MG63 (cell line): ENCODE measurements at places on chromosomes 6 and 20. TPM values are rescaled to one million over a fixed set of nuclear protein-coding genes. Genes with fewer than 3 reads are reported as not detected.

GRCh38 chr20:5374171-5374570 is 57.4 kb upstream of the PROKR2 start:
- DNase-seq: no peak

- peak; percentile 87 for DNase-seq
Observed at GRCh38 chr6:71599359-71599758, 287.0 kb upstream of the RIMS1 start.

DNA sequence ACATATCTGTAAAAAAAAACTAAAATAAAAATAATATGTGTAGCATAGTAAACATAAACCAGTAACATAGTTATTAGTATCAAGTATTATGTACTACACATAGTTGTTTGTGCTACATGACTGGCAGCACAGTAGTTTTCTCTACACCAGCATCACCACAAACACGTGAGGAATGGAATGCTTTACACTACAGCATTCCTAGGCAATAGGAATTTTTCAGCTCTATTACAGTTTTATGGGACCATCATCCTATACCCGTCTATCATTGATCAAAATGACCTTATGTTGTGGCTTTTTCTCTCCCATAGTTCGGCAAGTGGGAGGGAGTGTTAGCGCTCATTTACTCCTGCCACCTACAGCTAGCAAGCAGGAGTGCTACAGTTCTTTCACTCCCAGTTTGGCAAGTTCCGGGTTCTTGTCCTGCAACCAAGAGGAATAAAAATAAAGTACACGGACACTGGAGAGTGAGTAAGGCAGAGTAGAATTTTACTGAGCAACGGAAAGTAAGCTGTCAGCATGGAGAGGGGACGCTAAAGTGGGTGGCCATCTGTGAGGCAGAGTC is 196.8 kb upstream of the HSF2 start:
- DNase-seq: no peak

- no peak for DNase-seq
Observed at GRCh38 chr6:88641178-88641903, 322.1 kb downstream of the RNGTT start.

GRCh38 chr20:19019734-19020364 is 192.6 kb upstream of the SLC24A3 start:
- no peak for DNase-seq

DNA sequence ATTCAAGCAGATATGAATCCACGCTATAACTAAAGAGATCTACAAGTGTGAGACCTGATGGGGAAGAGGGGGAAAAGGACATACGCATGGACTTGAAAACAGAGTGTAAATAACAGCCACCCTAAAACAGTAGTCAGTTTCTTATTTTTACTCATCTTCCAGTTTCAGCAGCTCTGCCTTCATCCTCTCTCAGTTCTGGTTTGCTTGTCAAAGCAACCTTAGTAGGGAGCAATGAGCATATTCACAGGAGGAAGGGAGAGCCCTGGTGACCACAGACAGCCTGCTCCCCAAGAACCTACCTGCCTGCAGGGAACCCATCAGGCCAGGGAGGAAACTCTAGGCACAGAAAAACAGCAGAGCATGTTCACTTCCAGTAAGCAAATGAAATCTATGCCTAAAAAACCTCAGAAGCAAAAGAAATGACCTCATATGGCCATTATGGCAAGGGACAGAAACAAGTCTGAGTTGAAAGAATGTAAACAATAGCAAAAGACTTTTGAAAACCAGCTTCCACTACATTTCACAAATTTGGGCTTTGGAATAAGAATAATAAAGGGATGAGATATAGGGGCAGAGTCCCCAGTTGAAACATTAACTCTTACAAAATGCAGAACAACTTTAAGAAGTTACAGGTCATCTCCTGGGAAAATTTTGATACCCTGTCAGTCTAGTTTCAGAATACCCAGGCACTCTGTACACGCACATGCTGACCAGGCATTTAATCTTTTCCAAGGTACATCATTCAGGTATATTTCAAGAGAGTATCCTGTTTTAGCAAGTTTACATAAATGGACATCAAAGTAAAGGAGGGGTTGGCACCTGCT is 120.8 kb upstream of the BCLAF1 start:
- no peak for DNase-seq

DNA sequence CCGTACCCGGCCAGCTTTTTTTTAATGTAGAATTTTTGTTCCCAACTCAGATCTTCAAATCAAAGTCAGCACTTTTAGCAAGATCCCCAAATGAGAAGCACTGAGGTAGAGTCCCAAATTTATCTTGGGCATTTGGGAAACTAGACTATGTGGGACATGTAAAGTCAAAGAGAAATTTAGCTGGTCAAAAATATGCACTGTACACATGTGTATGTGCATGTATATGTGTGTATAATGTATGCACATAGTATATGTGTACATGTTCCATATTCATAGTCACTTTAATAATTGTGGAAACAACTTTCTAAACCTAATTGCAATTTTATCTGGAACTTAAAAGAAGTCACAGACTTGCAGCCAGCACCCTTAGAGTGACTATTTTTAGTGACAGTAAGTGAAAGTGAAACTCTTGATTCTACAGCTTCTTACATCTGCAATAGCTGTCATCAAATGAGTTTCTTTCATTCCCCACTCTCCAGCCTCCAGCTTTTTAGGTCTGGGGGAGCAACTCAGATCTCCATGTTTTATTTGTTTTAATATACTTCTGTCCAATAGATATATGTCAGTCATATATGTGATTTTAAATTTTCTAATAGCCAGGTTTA is 53.6 kb downstream of the CDC40 start:
- no peak for DNase-seq

DNA sequence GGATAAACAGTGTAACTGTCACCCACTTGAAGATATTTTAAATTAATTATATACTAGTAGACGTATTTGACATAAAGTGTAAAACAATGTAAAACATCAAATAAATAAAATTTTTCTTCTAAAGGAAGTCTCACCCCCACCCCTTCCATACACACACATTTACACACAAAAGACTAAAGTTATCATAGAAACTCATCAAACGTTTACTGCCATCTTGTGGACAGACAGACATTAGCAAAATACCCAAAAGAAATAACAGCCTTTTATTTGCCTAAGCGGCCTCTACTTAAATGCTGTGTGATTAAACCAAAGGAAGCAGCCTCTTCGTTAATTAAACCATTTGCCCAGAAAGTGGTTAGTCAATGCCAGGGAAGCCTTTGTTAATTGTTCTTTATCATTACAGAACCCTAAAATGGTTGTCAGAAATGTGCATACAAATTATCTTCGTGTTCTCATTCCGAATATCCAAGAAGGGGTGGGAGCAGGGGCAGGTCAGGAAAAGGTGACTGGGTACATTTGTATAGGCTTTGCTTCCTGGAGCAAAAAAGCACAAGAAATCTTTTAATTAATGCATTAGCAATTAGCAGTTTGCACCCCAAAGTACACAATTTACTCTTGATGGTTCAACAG is 176.2 kb upstream of the SASH1 start:
- DNase-seq: no peak

DNA sequence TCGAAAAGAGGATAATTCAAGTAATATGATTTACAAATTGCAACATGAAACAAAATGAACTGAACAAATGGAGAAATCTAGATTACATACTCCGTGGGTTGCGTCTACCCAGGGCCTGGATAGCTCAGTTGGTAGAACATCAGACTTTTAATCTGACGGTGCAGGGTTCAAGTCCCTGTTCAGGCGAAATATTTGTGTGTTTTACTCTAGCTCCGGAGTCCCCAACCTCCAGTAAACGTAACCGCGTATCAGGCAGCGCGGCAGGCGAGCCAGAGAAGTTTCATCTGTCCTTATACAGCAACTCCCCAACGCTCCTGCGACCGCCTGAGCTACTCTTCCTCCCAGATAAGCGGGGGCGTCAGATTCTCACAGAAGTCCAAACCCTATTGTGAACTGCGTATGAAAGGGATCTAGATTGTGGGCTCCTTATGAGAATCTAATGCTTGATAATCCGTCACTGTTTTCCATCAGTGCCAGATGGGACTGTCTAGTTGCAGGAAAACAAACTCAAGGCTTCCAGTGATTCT is 176.1 kb downstream of the TRIM27 start:
- peak; percentile 92 for DNase-seq

GRCh38 chr20:1893721-1894470 is 1.3 kb upstream of the SIRPA start:
- no peak for DNase-seq

- no peak for DNase-seq
Observed at GRCh38 chr6:30870546-30870945, 13.8 kb upstream of the DDR1 start.

DNA sequence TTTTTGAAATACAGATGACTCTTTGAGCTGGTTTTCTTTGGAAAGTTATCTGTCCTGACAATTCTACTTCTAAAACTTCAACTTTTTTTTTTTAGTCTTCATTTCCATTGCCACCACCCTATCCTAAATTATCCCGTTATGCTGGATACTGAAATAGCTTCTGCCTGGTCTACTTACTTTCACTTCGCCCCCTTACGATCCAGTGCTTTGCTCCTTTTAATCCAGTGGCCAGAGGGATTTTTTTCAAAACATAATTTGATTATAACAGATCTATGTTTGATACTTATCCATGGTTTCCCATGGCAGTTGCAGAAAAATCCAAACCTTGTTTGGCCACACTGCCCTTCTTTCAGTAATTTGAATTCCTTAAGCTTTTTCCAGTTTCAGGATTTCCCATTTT is 27.4 kb downstream of the ASXL1 start:
- DNase-seq: no peak

- no peak for DNase-seq
Observed at GRCh38 chr20:47503685-47504084, 2.0 kb downstream of the NCOA3 start.

- no peak for DNase-seq
Observed at GRCh38 chr6:80134065-80134464, 27.6 kb downstream of the BCKDHB start.

DNA sequence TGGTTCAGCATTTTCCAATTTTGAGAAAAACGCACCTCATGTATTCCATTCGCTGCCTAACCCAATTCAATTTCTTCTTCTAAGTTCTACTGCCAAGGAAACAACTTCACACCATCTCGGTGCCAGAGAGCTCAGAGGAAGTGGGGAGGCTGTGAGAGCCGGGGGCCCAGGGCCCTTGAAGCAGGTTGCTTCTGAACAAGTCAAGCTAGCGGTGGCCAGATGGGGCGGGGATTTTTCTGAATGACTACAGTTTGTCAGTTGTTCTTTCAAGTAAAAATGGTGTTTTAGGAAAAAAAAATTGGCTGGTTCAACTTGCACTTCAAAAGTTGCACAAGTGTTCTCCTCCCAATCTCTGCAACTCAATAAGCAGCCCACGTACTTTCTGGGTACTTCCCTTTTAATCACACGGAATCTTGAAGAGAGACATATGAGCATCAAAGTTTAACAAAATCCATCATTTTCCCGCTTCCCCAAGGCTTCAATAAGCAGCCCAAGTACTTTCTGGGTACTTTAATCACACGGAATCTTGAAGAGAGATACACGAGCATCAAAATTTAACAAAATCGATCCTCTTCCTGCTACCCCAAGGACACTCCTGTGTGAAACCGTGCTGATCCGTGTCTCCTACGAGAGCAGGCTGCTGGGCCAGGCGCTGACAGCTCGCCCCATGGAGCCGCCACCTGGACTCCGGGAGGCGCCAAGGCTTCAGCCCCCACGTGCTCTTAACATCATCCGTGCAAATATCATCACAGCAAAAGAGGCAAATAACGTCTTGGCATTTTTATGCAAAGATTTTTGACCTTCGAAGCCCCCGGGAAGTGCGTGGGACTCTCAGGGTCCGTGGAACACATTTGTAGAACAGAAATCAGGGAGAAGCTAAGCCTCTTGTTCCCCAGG is 186.7 kb upstream of the PDE10A start:
- no peak for DNase-seq

DNA sequence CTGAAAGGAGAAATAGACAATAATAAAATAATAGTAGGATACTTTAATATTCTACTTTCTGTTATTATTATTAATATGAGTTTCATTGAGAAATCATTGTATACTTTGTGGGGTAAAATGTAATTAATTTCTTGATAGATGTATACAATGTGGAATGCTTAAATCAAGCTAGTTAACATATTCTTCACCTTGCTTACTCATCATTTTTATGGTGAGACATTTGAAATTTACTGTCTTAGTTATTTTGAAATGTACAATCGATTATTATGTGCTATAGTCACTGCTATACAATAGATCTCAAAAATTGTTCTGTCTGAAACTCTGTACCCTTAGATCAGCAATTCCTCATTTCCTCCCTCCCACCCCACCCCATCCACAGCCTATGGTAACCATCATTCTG is 720.3 kb downstream of the RNF144B start:
- no peak for DNase-seq

- DNase-seq: peak; percentile 78
Observed at GRCh38 chr6:144493035-144493910, 208.1 kb downstream of the UTRN start.

GRCh38 chr6:84860920-84861319 is 96.5 kb upstream of the TBX18 start:
- DNase-seq: no peak

- peak; percentile 97 for DNase-seq
Observed at GRCh38 chr20:25136643-25137559, 55.0 kb upstream of the VSX1 start.

DNA sequence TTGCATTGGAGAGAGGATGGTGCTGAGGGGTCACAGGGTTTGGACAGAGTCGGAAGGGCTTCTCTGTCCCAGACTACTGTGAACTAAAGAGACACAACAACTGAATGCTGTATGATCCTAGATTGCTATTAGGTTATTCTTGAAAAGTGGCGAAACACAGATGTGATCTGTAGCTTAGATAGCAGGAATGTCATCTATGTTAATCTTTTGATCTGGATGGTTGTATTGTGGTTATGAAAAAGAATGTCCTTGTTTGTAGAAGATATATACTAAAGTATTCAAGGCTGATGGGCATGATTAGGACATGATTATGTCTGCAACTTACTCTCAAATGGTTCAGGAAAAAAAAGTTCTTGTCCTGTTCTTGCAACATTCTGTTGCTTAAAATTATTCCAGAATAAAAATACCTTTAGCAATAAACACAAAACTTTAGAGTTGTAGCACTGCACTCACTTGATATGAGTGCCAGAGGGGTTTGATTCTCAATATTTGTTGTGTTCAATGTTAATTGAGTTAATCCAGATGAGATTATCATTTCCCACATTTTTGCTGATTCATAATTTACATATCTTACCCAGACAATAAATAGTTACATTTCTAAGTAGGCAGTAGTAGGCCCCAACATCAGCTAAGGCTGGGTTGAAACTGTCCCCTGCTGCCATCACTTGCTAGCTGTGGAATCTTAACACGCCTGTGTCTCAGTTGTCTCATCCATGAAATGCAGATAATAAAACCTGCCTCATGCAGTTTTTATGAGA is 645.2 kb downstream of the KIF16B start:
- no peak for DNase-seq

DNA sequence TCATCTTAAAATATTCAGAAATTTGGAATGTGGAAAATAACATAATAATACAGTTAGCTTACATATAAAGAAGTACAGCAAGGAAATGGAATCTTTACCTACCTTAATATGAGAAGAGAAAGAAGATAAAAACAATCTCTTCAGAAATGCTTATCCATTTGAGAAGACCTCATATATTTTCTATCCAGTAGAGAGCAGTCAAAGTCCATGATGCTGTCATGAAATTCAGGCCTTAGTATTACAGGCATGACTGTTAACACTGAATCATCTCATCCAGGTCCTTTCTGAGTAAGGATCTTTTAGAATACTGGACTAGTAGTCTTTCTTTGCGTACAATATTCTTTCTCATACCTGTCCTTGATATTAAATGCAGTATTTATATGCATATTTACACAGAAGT is 713.4 kb downstream of the CD109 start:
- no peak for DNase-seq

Gene MBOAT1
- 2.5 and 6.5 TPM in 2 replicates for total RNA-seq

Gene IL20RA
- 0.03 TPM in 1 of 2 replicates, not detected in the other for total RNA-seq

Gene SH3BGRL2
- 0.16 and 1.2 TPM in 2 replicates for total RNA-seq

Gene TRAPPC3L
- not detected in 2 replicates for total RNA-seq

Gene CCDC28A
- total RNA-seq: 15.3 and 30.8 TPM in 2 replicates

Gene PRR18
- total RNA-seq: 0.05 and 1.3 TPM in 2 replicates
